ENCODE measurements at places on chromosomes 2 and 18.

GRCh38 chr18:22678486-22678885, 254.6 kb upstream of the RBBP8 start:
- DNase-seq: no peak

- no peak for DNase-seq
Observed at GRCh38 chr2:179410552-179411356, 146.1 kb upstream of the SESTD1 start.

GRCh38 chr2:194327196-194327888, 1329.7 kb upstream of the SLC39A10 start:
- DNase-seq: no peak

DNA sequence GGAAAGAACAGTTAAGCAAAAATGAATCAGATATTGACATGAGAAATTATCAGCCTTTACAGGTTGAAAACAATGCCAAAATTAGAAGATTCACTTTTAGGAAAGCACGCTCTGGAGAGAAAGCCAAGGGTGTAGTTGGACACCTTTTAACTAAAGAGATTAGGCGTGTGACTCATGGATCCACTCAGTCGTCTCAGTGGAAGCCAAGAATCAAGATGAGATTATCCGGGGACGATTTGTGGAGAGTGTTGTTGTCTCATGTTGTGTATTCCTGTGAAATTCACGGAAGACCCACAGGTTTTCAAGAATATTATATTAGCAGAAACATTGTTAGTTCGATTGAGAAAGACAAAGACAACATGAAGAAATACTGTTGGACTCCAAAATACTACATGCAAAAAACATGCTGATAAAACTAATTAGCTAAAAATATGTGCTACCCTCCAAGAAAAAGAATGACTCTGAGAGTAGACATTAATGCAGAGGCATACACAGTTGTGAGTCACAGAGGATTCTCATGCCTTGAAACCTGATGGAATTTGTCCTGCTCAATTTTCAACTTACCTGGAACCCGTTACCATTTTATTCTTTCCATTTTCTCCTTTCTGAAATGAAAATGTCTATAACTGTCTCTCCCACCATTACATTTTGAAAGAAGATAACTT, 192.1 kb upstream of the RND3 start:
- DNase-seq: no peak
